Stimulated activated CD4-positive, alpha-beta T cell treated with anti-CD3 and anti-CD28 coated beads, Interleukin-12 subunit alpha, Interleukin-12 subunit beta, amount 100 ng/mL, for 48 hours (primary cell): ENCODE measurements at places on chromosomes 11 and 22.

DNA sequence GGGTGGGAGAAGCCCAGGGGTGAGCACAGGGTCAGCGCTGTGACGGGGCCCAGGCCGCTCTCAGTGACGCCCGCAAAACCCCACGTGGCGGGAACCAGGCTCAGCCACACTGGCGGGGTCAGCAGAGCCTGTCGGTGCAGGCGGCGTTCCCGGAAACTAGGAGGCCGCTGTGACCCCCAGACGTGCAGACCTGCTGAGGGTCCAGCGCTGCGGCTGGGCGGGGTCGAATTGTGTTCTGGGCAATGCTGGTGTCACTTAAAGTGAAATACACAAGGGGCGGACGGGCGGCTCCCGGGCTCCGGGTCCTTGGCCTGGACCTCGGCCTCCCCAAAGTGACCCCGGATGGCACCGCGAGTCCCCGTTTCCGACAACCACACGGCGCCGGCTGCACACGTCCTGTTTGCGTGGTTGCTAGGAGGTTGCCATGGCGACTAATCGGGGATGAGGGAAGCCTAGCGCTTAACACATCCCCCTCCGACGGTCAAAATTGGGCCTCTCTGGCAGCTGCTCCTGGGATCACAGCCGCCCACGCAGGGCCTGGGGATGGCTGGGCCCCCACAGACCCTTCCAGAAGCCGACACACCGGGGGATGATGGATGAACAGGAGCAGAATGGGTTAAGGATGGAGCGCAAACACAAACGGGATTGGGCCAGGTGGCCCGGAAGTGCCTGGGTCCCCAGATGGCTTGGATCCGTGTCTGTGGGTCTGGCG lies 81.7 kb upstream of the PRR5 start:
- DNase-seq: peak; percentile 50

GRCh38 chr22:26547426-26547825 lies 35.2 kb upstream of the TFIP11 start:
- DNase-seq: peak; percentile 11

DNA sequence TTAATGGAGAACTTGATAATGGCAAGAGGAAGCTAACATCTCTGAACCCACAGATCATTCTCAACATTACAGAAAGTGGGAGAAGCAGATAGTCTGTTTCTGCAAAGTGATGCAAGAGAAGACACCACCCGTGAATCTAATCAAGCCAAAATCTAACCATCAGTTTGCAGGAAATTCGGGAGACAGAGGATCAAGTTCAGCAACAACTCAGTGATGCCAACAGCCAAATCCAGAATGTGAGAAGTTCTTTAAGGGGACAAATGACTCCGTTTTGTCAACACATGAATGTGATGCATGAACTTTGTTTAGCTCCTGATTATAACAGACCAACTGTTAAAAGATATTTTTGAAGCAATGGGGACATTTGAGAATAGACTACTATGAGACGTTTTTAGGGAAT lies 95.2 kb upstream of the LDLRAD3 start:
- DNase-seq: no peak

- no peak for DNase-seq
Observed at GRCh38 chr11:115207166-115207591, 297.0 kb downstream of the CADM1 start.

DNA sequence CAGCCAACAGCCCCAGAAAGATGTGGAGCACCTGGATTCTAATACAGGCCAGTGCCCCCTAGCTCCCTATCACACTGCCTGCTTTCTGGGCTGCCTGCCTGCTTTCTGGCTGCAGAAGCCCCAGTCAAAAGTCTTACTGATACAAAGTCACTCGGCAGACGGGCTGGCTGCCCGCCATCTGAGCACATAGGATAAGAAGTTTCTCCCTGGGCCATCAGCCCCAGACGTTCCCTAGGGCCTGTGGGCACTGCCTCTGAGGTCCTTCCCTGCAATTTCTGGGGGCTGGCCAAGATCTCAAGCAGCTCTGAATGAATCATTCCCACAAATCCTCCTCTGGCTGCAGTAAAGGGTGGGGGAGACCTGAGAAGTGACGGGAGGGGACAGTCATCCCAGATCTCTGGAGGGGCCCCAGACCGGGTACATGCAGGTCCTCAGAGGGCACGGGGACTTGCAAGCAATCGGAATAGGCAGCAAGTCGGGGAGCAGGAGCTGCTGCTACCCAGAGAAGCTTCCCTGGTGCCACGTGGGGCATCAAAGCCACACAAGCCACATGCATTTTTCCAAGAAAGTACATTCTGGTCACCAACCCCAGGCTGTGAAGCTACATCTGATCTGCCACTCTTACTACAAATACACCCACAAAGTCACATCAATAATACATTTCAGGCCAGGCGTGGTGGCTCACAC lies 4.7 kb downstream of the TPST2 start:
- no peak for DNase-seq

DNA sequence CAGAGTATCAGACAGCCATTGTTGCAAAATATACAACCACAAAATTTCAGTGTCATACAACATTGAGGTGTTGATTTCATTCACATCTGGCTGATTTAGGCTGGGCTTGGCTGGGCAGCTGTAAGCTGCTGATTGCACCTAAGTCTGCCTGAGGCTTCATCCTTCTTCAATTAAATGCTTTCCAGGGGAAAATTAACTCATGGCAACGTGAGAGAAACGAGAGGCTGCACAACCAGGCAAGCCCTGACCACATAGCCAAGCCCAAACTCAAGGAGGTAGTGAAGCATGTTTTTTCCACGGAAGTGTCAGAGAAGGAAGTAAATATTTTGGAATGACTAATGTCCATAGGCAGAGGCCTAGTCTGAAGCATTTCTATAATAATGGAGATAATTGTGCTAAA lies 273.8 kb upstream of the ZC3H12C start:
- no peak for DNase-seq

- DNase-seq: no peak
Observed at GRCh38 chr11:10042699-10043098, 251.3 kb downstream of the SBF2 start.

DNA sequence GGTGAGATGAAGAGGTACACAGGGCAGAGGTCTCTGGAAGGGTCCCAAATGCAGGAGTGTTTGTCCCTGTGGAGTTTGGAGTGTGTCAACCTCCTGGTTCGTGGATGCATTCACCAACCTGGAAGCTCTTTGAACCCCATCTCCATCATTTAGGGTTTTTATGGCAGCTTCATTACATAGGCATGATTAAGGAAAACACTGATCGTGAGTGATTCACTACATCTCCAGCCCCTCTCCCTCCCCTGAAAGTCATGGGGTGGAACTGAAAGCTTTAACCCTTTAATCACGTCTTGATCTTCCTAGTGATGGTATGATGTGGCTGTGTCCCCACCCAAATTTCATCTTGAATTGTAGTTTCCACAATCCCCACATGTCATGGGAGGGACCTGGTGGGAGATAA lies 19.8 kb upstream of the INCENP start:
- no peak for DNase-seq

DNA sequence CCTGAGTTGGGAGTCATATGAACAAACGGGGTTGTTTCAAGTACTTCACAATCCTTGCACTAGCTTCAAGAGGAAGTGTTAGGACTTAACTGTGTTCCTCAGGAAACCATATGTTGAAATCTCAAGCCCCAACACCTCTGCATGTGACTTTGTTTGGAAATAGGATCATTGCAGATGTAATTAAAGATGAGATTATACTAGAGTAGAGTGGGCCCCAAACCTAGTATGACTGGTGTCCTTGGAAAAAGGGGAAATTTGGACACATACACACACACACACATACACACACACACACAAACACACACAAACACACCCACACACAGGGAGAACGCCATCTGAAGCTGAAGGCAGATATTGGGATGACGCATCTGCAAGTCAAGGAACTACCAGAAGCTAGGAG lies 6.4 kb upstream of the CEP295 start:
- no peak for DNase-seq

GRCh38 chr11:12539572-12539971 lies 134.6 kb upstream of the TEAD1 start:
- no peak for DNase-seq

DNA sequence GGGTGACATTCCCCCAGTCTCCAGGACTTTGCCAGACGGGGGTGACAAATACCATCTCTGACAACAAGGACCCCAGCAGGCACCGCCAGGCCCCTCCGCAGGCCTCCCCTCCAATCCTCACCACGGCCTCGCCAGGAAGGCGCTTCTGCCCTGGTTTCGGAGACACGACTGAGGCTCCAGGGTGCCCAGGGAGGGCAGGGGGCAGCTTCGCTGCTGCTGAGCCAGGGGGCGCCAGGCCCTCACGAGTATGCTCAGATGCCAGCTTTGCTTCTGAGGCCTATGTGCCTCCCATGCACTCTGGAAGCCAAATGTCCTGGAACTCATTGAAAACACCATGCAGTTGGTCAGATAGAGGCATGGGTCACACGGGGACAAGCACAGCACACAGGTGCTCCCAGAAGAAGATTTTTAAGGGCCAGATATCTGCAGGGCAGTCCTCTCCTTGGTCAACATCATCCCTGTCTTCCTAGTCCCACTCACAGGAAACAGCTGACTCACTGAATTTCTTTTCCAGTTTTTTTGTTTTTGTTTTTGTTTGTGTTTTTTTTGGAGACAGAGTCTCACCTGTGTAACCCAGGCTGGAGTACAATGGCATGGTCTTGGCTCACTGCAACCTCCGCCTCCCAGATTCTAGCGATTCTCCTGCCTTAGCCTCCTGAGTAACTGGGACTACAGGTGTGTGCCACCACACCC lies 19.9 kb downstream of the BID start:
- no peak for DNase-seq

- no peak for DNase-seq
Observed at GRCh38 chr22:44638971-44639760, 62.8 kb upstream of the PRR5 start.

GRCh38 chr11:65320386-65321075 lies 5.9 kb downstream of the CDC42EP2 start:
- DNase-seq: no peak

- no peak for DNase-seq
Observed at GRCh38 chr11:120558744-120559431, 47.3 kb downstream of the GRIK4 start.

- DNase-seq: no peak
Observed at GRCh38 chr11:44532809-44533208, 32.7 kb upstream of the CD82 start.

- DNase-seq: no peak
Observed at GRCh38 chr22:21043860-21044535, 1.7 kb upstream of the LRRC74B start.

DNA sequence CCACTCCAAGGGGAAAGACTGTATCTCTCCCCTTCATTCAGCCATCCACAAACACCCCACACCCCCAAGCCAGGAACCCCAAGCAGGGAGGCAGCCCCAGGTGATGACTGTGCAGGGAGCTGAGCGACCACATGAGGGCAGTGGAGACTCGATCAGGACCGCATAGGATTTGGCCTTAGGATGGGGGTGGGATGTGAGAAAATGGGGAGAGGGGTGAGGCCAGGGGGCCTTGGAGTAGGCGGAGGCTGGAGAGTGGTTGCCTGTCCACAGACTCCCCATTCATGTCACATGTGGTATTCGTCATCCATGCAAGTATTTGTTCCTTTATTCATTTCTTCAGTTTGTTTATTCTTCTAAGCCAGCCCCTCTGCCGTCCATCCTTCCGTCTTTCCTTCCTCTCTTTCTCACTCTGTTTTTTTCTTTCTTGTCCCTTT lies 2.7 kb upstream of the RHOD start:
- peak; percentile 46 for DNase-seq

DNA sequence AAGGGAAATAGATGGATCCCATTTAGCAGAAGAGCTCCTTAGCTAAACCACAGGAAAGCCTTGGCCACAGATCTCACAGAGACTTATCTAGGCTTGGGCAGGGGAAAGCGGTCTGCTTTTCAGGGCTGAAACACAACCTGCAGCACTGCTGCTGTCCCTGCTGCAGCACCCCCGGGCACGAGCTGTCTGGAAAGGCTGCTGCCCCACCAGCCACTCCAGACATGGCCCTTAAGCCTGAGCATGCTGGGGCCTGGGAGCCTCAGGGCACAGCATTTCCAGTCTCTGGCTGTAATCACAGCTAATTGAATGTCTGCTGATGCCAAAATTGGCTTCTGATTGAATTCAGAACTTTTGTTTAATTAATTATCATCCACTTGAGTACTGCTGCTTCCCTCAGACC lies 115.0 kb downstream of the TMPRSS5 start:
- DNase-seq: no peak

- DNase-seq: no peak
Observed at GRCh38 chr11:42271306-42271705, 811.9 kb upstream of the LRRC4C start.

GRCh38 chr11:64844330-64845128 lies at the start of gene CDC42BPG:
TSS of gene CDC42BPG (minus strand) at chr11:64844653. CDS start at chr11:64844569, 84 bp downstream.
- DNase-seq: peak; percentile 57

DNA sequence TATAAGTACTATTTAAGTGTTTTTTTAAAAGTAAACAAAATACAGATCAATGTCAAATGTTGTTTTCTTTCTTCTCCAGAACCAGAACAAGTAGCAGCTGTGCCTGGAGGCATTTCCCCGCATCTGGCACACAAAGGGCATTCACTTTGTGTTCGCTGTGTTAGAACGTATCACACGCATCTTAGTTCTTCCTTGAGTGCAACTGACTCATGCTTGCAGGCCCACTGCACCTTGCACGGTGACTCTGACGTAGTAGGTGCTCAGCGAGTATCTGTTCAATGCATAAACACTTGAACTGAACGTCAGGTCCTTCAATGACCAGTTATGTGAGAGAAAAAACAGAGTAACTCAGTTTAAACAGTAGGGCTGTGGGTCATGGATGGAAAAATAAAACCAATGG lies 3.5 kb downstream of the IFT27 start:
- no peak for DNase-seq

- no peak for DNase-seq
Observed at GRCh38 chr11:107549954-107550285, 15.6 kb downstream of the ALKBH8 start.

- DNase-seq: no peak
Observed at GRCh38 chr11:119809346-119809745, 80.3 kb upstream of the NECTIN1 start.

DNA sequence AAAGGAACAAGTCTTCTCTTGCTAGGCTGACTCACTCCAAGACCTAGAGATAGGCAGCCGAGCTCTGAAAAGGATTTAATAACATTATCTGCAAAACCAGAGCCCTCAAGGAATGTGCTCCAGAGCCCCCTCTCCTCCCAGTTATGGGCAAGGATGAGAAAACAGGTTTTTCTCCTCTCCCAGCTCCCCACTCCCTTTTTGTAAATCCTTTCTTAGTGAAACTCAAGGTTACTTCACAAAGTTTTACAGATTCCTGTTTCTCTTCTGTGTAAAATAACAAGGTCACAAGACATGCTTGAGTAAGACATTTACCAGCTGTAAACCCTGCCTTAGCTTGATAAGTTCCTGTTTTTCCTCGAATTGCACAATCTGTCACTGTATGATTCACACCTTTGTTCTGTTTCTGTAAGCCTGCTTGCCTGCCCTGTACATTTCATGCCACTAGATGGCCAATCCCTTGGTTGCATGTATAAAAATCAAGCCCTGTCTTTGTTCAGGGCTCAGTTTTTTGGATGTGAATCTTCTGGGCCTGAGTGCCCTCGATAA lies 489.4 kb downstream of the KCNA4 start:
- no peak for DNase-seq

GRCh38 chr22:41862530-41863266 lies 29.8 kb downstream of the SREBF2 start:
- DNase-seq: peak; percentile 52
